ENCODE measurements at places on chromosomes 1 and 21. TPM values are rescaled to one million over a fixed set of nuclear protein-coding genes. Genes with fewer than 3 reads are reported as not detected.

Gene RGSL1
- total RNA-seq, result not detected

Gene CIART
- 0.80 TPM for total RNA-seq

Gene TMEM81
- total RNA-seq, result 2.5 TPM

Gene LCE3E
- total RNA-seq, result not detected

Gene C1orf74
- 1.6 TPM for total RNA-seq

Gene BRDT
- total RNA-seq, result not detected

Gene AP4B1
- 8.8 TPM for total RNA-seq

Gene ZNF593OS
- not detected for total RNA-seq

Gene MPL
- total RNA-seq, result 0.14 TPM

Gene ATF6
- 12.1 TPM for total RNA-seq

Gene LRRC71
- total RNA-seq, result 0.21 TPM

Gene GPR25
- total RNA-seq, result not detected
